Osteoblast (primary cell): ENCODE measurements at places on chromosomes 1 and 21. TPM values are rescaled to one million over a fixed set of nuclear protein-coding genes. Genes with fewer than 3 reads are reported as not detected.

The ACKR1 gene
- total RNA-seq: not detected in 2 replicates

The PKN2 gene
- 41.5 and 43.4 TPM in 2 replicates for total RNA-seq

- H3K36me3 ChIP-seq: no peaks in the 10 kb centered on the region
- H3K27ac ChIP-seq: no peak overlapping the region
- no peaks in the 10 kb centered on the region for H3K27me3 ChIP-seq
These were observed 11.7 kb downstream of the CDKN2C start for GRCh38 chr1:50981741-50982140.

The C4BPA gene
- not detected in 2 replicates for total RNA-seq

GRCh38 chr1:11138029-11138428 lies 38.4 kb upstream of the EXOSC10 start:
- H3K36me3 ChIP-seq: peaks cover 37% of the 10 kb centered on the region
- no peak overlapping the region for H3K4me3 ChIP-seq
- DNase-seq: no peak

The SLC19A2 gene
- 8.5 and 10.5 TPM in 2 replicates for total RNA-seq

The CSTB gene
- total RNA-seq: 14.8 and 18.3 TPM in 2 replicates

DNA sequence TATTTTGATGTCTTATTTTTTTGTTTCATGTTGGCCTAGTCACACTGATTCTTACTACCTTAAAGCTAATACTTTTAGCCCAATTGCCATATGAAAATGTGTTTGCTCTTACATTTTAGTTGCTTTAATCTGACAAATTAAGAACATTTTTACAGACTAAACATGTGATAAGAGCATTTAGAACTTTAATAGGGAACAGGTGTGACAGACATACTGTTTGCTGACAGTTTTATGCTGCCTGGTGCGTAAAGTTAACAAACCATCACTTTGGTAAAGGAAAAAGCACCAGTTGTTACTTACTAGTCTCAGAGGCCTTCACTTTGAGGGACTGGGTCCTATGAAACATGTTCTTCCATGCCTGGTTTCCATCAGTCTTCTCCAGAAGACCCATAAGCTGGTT lies 14.7 kb downstream of the CMPK1 start:
- peaks cover 5% of the 10 kb centered on the region for H3K36me3 ChIP-seq
- no peak for DNase-seq
- H3K4me1 ChIP-seq: no peaks in the 10 kb centered on the region
- no peak overlapping the region for H3K4me3 ChIP-seq
- no peaks in the 10 kb centered on the region for H3K27me3 ChIP-seq
- H3K27ac ChIP-seq: no peak overlapping the region

The CHRM3 gene
- under 0.01 and 0.29 TPM in 2 replicates for total RNA-seq

The SCAF4 gene
- total RNA-seq: 7.6 and 10.9 TPM in 2 replicates

The IGSF21 gene
- total RNA-seq: not detected in 2 replicates

DNA sequence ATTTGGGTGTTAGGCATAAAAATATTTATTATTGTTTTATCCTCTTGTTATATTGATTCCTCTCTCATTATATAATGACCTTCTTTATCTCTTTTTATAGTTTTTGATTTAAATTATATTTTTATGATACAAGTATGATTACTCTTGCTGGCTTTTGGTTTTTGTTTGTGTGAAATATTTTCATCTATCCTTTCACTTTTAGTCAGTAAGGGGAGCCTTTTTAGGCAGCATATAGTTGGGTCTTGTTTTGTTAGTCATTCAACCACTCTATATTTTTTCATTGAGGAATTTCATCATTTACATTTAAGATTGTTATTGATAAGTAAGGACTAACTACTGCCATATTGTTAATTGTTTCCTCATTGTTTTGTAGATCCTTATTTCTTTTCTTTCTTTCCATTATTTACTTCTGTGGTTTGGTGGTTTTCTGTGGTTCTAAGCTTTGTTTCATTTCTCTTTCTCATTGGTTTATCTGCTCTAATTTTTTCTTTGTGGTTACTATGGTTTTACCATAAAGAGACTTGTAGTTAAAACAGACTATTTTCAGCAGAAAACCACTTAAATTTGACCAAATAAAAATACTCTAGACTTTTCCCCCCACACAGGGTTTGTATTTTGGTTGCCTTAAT lies 593.1 kb downstream of the NUF2 start:
- no peaks in the 10 kb centered on the region for H3K36me3 ChIP-seq
- H3K27me3 ChIP-seq: no peaks in the 10 kb centered on the region
- no peaks in the 10 kb centered on the region for H3K4me1 ChIP-seq
- H3K4me3 ChIP-seq: no peak overlapping the region

- H3K4me3 ChIP-seq: no peak overlapping the region
- no peak overlapping the region for H3K27ac ChIP-seq
- DNase-seq: no peak
- H3K36me3 ChIP-seq: no peaks in the 10 kb centered on the region
- H3K4me1 ChIP-seq: no peaks in the 10 kb centered on the region
These were observed 319.4 kb upstream of the ST6GALNAC5 start for GRCh38 chr1:76547916-76548315.

DNA sequence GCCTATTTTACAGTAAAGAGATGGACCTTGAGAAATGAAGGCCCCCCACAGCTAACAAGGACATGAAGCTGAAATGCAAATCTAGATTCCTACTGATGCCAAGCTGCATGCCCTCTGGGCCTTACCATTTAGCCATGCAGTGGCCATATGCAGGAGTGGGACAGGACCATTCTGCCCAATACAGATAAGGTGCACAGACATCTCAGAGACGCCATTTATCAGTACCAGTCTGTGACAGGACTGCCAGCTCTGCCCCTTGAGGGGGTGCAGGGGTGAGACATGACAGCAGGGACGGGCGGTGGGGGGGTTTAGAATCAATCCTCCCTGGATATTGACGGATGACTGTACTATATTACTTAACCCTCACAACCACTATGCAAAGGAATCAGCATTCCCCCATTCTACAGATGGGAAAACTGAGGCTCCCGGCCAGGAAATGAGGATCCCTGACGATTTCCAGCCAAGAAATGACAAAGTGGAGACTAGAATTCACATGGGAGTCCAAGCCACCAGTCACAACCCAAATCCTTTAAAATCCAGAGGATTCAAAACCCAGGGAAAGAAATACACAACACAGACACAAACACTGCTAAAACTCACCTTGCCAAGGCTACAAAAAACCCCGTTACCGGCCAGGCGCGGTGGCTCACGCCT lies 10.8 kb downstream of the SSBP3 start:
- peaks cover 38% of the 10 kb centered on the region for H3K36me3 ChIP-seq
- H3K27ac ChIP-seq: no peak overlapping the region
- H3K27me3 ChIP-seq: no peaks in the 10 kb centered on the region
- no peak for DNase-seq

The FAF1 gene
- 40.5 and 52.2 TPM in 2 replicates for total RNA-seq

GRCh38 chr1:119228335-119229080 lies 88.1 kb upstream of the WARS2 start:
- H3K27ac ChIP-seq: no peak overlapping the region
- H3K4me1 ChIP-seq: no peaks in the 10 kb centered on the region
- H3K36me3 ChIP-seq: no peaks in the 10 kb centered on the region
- no peak for DNase-seq
- H3K4me3 ChIP-seq: no peak overlapping the region

GRCh38 chr1:106768501-106768900 lies 288.0 kb upstream of the PRMT6 start:
- H3K27me3 ChIP-seq: no peaks in the 10 kb centered on the region
- peaks cover 5% of the 10 kb centered on the region for H3K4me1 ChIP-seq
- no peak for DNase-seq
- no peaks in the 10 kb centered on the region for H3K36me3 ChIP-seq
- H3K4me3 ChIP-seq: no peak overlapping the region
